ENCODE measurements at places on chromosomes 2 and 18.

GRCh38 chr18:62606106-62606505 lies 83.3 kb downstream of the ZCCHC2 start:
- no peak for DNase-seq

DNA sequence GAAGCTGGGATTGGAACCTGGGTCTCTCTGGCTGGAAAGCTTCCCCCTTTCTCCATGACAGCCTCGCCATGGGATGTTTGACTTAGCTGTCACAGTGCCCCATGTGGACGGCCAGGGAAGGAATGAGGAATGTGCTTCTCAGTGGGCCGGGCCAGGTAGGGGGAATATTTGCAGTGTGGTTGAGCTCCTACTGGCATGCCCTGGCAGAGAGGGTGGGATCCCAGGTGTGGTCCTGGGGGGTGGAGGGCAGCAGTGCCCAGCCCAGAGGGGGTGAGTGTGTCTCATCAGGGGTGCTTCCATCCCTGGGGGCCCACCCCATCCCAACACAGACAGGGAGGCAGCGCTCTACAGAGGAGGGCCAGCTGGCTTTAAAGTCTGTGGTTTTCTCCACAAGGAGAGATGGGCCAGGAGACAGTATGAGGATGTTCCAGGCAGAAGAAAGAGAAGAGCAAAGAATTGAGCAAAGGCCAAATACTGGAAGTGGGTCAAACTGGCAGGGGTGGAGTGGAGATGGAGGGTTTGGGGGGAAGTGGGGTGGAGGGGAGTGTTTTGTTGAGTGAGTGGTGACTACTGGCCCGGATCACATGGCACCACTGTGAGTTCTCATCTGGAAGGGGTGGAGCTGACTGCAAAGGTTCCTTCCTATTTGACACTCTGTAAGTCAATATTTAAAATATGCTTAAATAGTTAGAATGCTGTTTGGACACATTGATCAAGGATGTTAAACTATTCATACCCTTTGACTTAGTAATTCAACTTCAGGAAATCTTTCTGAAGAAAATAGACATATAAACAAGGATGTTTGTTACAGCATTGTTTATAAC lies 94.0 kb downstream of the MYCN start:
- peak; percentile 23 for DNase-seq

- DNase-seq: no peak
These were observed 39.0 kb upstream of the TCF4 start for GRCh38 chr18:55627007-55627406.

GRCh38 chr18:13051159-13051558 lies 60.0 kb downstream of the CEP192 start:
- no peak for DNase-seq

- DNase-seq: peak; percentile 47
These were observed 369.7 kb downstream of the RAD51AP2 start for GRCh38 chr2:17148407-17149145.

- no peak for DNase-seq
These were observed 35.6 kb downstream of the VIT start for GRCh38 chr2:36731941-36732672.

DNA sequence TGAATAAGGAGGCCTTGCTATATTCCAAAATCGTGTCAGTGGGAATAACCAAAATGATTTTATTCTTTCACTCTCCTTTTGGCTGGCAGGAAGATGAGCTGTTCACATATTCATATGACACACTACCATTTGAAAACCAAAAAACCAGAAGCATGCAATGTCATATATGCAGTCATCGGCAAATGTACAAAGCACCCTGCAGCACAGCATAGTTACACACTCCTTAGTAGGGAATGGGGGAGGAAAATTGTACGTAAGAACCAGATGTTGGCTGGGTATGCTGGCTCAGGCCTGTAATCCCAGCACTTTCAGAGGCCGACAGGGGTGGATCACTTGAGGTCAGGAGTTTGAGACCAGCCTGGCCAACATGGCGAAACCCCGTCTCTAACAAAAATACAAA lies 176.6 kb downstream of the GFPT1 start:
- no peak for DNase-seq

Data from suppressor macrophage treated with lipopolysaccharide for 1 hour (primary cell).